ENCODE measurements at places on chromosomes 16 and 17.

GRCh38 chr17:48062273-48062672, 14.1 kb downstream of the NFE2L1 start:
- DNase-seq: no peak

DNA sequence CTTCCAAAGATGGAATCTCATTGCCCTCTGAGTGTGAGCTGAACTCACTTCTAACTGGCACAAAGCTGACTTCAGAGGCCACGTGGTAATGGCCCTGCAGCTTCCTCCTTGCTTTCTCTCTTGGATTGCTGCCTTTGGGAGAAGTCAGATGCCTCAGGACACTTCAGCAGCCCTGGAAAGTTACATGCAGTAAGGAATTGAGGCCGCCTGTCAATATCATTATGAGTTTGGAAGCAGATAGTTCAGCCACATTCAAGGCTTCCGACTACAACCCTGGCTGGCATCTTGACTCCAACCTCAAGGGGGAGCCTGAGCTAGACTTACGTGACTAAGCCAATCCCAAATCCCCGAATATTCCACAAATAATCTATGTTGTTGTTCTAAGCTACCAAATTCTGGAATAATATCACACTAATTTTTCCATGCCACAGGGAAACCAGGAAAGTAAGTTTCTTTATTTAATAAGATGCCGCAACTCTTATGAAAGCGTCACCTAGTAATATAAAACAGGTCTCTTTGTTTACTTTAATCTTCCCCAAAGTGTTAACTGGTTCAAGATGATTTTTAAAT, 13.6 kb downstream of the CEP20 start:
- DNase-seq: peak; percentile 77

DNA sequence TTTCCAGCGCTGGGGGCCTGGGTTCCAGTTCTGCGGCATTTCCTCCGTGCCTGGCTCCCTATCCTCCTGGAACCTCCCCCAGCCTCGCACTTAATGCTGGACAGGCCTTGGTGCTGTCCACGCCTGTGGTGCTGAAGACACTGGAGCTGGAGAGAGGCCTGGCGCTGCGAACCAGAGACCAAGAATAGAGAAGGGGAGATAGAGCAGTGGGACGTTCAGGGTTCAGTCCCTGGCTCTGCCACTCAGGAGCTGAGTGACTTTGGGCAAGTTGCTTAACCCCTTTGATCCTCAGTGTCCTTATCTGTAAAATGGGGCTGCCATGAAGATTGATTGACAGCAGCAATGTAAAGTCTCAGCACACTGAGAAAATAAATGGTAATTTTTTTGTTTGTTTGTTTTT, 11.9 kb downstream of the SBK1 start:
- peak; percentile 63 for DNase-seq

- no peak for DNase-seq
Observed at GRCh38 chr17:3972931-3973330, 8.7 kb upstream of the ATP2A3 start.

DNA sequence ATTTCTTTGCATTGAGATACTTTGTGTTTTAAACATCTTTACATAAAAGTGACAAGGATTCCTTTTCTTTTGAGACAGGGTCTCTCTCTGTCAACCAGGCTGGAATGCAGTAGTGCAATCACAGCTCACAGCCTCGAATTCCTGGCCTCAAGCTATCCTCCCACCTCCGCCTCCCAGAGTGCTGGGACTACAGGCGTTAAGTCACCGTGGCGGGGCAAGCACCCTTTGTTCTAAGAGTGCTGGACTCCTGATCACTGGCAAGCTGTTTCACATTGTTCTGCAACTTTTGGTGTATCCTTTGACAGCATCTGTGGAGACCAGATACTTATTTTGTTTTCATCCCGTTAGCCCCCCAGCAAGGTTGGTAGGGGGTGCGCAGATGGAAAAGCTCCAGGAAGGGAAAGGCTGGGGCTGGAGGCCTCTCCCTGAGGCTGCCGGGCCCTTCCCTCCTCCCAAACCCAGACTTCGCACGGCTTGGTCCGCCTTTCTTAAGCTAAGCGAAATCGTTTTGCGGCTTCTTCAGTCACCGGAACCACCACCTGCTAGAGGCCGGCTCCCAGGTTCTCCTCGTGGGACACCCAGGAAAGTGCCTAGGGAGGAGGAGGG, 1.1 kb downstream of the ST6GALNAC2 start:
- no peak for DNase-seq

GRCh38 chr17:73337330-73337710, 25.5 kb upstream of the CDC42EP4 start:
- no peak for DNase-seq

GRCh38 chr17:77814091-77814772, 144.3 kb upstream of the TNRC6C start:
- DNase-seq: no peak

DNA sequence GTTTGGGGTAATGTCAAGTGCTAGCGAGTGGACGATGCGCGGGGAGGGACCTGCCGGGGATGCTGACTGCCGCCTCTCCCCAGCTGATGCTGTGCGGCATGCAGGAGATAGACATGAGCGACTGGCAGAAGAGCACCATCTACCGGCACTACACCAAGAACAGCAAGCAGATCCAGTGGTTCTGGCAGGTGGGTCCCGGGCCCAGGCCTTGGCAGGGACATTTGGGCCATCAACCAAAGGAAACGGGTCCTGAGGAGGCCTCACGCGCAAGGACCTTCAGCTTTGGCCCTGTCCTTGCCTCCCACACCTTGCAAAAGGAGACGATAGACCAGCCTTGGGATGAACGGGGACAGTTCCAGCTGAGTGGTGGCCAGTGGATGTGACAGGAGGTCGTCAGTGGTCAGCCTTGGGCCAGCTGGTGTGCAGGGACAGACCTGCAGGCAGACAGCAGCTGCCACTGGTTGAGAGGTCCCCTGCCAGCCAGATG, 13.6 kb upstream of the CLEC18A start:
- peak; percentile 15 for DNase-seq

- DNase-seq: no peak
Observed at GRCh38 chr17:49343273-49343672, 18.8 kb downstream of the ZNF652 start.

- peak; percentile 66 for DNase-seq
Observed at GRCh38 chr17:61335105-61335844, 64.4 kb upstream of the TBX2 start.

DNA sequence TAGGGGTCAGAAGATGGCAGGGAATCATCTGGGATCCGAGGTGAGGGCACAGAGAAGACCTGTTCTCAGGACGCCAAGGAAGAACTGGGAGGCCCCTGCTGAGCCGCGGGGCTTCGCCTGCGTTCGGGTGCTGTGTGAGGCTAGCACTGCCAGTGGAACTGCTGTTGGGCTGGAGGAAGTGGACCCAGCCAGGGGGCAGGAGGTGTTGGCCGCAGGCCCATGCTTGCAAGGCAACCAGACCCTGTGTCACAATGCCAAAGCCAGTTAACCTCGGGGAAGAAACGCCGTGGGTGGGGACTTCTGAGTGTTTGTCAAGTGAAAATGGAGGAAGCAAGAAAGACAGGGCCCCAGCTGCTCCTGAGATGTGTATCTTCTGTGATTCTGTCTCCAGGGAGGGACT, 185.5 kb downstream of the LGALS9B start:
- DNase-seq: no peak

GRCh38 chr17:80942423-80943345, 49.0 kb upstream of the CHMP6 start:
- peak; percentile 65 for DNase-seq

GRCh38 chr16:7246578-7246977, 86.1 kb upstream of the RBFOX1 start:
- peak; percentile 57 for DNase-seq

GRCh38 chr17:74875155-74875976, 2.6 kb upstream of the FDXR start:
- DNase-seq: no peak

- no peak for DNase-seq
Observed at GRCh38 chr16:61289141-61289540, 747.1 kb downstream of the CDH8 start.

DNA sequence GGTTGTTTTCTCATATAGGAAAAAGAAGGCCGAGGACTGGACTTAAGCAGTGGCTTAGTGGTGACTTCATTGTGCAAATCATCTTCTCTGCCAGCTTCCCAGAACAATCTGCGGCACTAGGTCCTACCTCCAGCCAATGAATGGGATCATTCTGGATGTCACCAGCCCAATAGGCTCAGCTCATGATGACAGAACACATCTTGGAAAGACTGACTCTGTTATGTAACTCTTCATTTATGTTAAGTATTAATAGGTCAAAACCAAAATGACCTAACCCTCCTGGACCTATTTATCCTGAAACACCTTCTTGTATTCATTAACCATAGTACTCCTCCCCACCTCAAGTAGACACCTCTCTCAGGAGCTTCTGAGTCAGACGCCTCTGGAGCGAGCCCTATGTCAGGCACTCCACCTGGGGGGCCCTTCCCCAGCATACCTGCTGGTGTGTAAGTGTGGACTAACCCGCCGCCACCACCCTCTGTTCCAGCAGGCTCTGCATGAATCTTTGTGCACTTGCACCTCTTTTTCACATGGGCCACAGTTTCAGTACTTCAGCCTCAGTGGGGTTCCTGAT, 7.2 kb downstream of the ARL2BP start:
- peak; percentile 61 for DNase-seq

DNA sequence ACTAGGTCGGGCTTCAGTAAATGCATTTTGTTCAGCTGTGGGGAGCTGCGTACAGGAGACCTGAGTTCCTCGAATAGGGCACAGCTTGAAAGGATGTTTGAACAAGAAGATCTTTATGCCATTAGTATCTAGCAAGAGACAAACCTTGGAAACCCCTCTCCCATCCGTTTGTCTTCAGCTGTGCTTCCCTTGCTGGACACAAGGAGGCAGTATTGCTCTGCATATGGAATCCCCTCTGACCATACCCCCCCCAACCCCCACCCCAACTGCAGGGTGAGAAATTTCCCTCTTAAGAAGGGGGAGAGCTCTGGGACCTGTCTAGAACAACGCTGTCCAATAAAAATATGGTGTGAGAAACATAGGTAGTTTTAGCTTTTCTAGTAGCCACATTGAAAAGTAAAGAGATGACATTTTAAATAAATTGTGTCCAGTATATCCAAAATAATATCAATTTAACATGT, 1.6 kb downstream of the MRM1 start:
- DNase-seq: peak; percentile 80

GRCh38 chr16:28136751-28137434, 73.4 kb upstream of the GSG1L start:
- no peak for DNase-seq

DNA sequence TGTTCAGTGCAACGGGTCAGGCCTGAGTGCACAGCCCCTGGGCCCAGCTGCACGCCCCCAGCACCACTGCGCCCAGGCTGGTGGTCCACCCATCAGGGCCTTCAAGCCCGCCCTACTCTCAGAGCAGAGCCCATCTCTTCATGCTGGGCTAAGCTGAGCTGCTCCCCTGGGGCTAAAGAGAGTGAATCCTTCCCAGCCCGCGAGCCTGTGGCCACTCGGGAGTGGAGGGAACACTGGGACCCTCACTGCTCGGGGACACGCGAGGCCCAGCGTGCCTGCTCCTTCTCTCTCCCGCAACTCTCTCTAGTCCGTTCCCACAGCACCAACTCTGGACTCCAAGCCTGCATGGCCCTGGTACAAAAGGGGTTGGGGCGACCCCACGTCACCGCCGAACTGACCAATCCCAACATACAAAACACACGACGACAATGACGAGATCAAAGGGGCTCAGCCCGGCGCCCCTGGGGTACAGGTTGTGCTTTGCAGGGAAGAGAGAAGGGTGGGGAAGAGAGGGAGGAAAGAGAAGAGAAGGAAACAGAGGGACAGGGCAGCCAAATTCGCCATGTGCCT, 4.1 kb upstream of the SIRT7 start:
- DNase-seq: no peak

DNA sequence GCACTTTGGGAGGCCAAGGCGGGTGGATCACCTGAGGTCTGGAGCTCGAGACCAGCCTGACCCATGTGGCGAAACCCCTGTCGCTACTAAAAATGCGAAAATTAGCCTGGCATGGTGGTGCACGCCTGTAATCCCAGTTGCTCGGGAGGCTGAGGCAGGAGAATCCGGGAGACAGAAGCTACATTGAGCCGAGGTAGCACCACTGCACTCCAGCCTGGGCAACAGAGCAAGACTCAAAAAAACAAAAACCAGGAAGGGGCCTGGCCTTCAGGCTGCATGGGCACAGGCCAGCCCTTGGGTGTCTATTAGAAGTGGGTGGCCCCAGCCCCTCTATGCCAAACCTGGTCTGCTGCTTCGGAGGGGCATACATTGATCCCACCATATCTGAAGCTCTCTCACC, 56.0 kb downstream of the PSMD12 start:
- DNase-seq: no peak

DNA sequence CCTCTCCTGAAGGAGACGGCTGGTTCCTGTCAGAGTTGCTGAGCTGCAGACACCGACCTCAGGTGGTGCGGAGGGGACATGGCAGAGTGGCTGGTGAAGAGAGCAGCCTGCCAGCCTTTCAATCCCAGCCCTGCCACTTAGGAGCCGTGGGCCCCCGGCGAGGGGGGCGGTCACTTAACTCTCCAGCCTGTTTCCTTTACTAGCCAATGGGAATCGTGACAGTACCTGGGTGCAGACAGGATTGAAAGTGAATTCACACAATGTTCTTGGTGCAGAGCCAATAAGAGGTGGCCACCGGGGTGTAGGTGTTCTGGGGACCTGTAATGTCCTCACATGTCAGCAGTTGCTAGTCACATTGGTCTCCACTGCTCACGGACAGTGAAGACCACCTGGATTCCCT, 13.5 kb downstream of the ACE start:
- no peak for DNase-seq

DNA sequence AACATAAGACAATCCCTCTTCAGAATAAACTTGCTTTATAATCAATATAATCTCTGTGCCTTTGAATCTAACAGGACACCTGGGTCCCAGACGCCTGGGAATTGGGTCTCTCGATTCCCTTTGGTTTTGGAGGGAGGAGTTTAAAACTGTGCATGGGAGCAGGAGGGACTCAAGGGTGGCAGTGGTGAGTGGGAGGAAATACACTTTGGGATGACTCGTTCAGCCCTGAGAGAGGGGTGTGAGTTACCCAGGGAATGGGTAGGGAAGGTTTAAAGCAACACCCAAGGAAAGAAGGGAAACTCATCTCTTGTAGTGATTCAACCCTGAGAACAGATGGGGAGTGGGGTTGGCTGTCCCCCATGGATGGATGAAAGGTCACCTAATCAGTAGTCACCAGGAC, 1.6 kb downstream of the RANGRF start:
- no peak for DNase-seq

DNA sequence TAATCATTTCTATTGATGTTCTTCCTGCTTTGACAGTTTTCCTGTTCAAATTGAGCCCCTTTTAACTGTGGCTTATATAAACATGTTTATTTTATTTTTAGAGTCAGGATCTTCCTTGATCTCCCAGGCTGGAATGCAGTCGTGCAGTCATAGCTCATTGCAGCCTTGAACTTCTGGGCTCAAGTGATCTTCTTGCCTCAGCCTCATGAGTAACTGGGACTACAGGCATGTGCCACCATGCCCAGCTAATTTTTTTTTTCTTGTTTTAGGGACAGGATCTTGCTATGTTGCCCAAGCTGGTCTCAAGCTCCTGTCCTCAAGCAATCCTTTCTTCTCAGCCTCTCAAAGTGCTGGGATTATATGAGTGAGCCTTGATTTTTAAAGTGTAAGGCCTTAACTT, 14.7 kb downstream of the PHKB start:
- no peak for DNase-seq

Data from hepatocyte (in vitro differentiated cells).